ENCODE measurements at places on chromosomes 1 and 21.

DNA sequence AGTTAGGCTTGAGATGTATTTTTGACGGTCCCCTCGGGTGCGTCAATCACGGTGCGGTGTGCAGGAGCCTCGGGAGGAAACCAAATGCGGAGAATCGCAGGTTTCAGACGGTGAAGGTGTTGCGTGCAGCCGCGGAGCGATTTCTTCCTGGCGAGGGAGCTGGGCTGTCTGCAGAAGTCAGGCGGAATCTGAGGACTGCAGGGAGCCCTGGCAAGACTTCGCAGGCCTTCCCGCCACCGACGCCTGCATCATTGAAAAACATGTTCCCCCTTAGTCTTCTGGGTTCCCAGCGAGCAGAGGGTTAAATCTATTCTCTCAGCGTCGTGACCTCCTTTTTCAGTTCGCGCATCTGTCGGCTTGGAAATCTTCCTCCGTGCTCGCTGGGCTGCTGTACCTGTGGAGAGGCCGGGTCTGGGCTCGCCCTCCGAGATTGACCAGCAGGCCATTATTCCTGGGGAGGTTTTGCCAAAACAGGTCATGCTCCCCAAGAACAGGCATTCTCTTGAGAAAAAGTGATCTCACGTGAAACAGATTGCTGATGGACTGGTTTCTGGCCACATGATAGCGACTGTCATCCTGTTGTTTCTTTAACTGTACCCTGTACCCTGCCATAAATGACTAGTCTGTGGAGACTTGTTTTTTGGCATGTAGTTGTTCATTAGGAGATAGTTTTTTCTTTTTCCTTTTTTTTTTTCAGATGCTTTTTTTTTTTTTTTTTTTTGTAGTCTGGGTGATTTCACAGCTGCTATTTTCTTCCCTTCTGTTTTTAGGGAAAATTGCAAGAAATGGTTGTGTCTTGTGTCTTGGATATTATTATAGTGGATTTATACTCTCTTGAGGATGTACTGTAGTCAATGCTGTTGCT, 894 bp downstream of the EPB41 start:
- DNase-seq: peak; percentile 63

DNA sequence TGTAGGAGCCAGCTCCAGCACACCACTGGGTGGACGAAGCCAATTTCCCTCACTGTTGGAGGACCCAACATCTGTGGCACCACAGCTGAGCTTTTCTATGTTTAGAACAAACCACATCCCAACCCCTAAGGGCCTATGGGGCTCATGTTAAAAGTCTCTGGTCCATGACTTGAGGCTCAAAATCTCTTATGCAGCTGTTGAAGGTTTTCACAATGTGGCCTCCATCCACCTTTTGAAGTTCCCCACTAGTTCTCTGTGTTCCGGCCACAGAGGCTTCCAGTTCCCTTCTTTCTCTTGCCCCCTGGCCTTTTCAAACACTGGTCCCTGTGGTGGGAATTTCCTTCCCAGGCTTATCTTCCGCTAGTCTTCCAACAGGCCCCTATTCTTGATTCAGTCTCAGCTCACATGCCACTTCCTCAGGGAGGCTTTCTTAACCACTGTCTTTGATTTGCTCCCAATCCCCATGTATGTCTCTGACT, 3.9 kb upstream of the IFNLR1 start:
- no peak for DNase-seq

- no peak for DNase-seq
These were observed 17.7 kb downstream of the TP73 start for GRCh38 chr1:3669971-3670431.

GRCh38 chr1:161721738-161722343, 497 bp downstream of the FCRLB start:
- no peak for DNase-seq

GRCh38 chr1:183824291-183824690, 19.4 kb downstream of the RGL1 start:
- DNase-seq: no peak

GRCh38 chr1:156399355-156400125, 30.5 kb downstream of the RHBG start:
- DNase-seq: no peak

- DNase-seq: no peak
These were observed at the start of gene GRHL3 for GRCh38 chr1:24319312-24319863. GRHL3 (plus strand) TSS chr1:24319357; CDS start chr1:24319552, 195 bp downstream.

DNA sequence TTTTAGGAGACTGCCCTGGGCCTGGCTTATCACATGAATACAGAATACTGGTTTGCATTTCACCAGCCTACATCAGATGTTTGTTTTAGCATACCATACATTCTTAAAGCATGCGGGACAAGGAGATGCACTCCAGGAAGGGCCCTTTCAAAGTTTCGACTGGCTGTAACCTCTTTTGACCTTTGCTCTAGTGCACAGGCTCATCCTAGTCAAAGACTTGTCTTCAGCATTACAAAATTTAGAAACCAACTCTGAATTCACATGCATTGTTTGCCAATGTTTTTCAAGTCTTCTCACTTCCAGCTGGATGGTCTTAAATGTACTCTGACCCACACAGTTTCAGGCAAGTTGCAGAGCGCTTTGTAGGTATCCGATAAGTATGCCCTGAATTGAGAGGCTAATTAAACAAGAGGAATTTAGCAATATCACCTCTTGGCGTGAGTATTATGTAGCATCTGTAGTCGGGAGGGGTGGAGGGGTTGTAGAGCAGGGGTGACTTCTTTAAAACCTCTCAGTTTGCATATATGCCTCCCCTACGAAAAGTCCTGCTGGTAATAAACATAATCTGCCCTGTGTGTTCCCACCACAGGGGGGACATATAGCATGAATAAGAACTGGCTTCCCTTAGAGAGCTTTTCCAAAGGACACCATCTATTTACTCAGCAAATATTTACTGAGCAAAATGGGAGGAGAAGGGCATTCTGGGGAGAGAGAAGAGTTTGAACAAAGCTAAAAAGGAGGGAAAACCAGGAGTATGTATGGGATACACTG, 24.4 kb upstream of the AHCYL1 start:
- peak; percentile 82 for DNase-seq

DNA sequence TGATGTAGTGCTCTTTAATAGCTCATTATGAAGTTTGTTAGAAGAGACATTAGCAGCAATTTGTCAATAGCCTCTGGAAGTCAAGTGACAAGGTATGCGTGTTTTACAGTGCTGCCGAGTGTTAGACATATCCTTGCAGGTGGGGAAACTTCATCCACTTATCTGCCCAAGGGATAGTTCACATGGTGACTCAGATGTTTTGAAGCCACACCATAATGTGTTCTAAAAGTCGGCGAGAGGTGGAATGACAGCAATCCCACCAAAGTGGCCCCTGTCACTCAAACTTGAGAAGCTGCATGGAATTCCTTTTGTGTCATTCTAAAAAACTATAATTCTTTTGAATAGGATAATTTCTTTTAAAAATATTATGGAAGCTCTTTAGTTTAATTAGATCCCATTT, 98.1 kb downstream of the RUNX1 start:
- no peak for DNase-seq

DNA sequence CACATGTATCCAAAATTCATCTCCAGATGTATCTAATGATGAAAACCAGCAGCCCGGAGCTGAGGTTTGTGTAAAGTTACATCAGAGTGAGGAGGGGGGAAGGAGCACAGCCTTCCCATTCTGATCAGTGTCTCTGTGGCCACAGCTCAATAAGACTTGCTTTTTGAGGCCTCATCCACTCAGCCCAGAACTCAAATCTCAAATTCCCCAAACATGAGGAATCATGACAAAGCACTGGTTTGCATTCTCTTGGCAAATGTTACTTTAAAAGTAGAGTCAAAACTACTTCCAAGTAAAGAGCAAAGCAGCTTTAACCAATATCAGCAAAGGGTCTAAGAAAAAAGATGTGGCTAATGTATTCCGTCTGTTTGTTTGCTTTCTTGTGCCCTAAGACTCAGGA, 30.9 kb downstream of the CCN1 start:
- DNase-seq: no peak

GRCh38 chr1:41637367-41637766, 152.9 kb upstream of the EDN2 start:
- no peak for DNase-seq

GRCh38 chr1:158121604-158122254, 59.0 kb upstream of the CD1D start:
- DNase-seq: peak; percentile 17

DNA sequence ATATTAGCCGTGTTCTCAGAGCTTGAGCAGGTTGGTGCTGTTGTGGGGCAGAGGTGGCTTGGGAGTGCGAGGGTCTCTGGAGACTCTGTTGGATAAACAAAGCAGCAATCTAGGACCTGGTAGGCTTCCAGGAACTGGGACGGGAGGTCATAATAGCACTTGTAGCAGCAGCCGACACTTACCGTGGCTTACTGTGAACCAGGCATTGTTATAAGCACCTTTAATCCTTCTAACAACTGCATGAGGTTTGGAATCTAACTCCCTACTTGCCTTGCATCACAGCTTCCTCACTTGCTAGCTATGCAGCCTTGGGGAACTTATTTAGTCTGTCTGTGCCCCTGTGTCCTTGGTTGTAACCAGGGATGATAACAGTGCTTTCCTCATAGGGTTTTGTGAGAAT, 94.9 kb downstream of the NAV1 start:
- peak; percentile 88 for DNase-seq

DNA sequence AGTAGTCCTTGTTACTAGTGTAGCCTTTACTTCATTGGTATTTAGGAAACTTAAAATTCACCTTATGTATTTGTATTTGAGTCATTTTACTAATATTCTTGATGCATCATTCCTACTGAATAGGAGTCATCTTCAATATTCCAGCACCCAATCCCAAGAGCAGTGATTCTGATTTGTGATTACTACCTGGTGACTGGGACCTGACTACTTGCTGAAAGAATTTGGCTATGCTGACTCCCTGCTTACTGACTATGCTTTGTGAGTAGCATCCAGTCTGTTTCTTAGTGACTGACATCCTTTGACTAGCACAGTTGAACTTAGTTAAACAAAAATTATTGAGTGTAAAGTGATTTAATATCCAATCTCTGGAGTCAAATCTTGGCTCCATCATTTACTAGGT, 129.9 kb upstream of the NEGR1 start:
- DNase-seq: no peak

- no peak for DNase-seq
These were observed 108.5 kb upstream of the HOOK1 start for GRCh38 chr1:59706303-59706599.

DNA sequence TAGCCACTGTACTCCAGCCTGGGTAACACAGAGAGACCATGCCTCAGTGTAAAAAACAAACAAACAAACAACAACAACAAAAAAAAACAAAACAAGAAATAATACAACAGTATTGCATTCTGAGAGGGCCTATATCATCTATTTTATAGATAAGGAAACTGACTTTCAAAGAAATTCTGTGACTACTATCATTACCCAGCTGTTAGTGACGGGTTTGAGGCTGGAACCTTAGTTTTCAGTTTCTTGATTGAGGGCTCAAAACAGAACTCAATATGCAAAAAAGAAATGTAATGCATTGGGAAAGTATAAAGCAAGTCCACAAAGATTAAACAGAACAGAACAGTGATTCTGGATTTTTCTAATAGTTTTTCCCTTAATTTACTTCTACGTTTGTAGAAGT, 149.4 kb downstream of the NFIA start:
- DNase-seq: no peak

- DNase-seq: no peak
These were observed 36.7 kb downstream of the CHD5 start for GRCh38 chr1:6143395-6143794.

DNA sequence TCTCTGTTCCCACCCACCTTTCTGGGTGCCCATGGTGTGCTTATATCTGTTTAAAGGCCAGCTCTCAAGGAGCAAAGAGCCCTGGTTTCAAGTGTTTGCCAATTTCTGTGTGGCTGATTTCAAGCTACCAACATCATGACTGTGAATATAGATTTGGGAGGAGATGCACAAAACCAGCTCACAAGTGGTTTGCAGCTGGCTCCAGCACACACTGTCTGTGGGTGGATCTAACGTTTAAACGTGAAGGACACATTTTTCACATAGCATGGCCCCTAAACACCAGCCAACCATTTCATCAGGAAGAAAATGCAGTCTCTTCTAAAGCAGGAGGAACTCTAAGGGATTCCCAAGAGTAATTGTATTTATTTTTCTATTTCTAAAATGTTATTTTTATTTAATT, 65.2 kb downstream of the FCRL5 start:
- peak; percentile 7 for DNase-seq

GRCh38 chr1:181127898-181128453, 39.5 kb downstream of the IER5 start:
- no peak for DNase-seq

DNA sequence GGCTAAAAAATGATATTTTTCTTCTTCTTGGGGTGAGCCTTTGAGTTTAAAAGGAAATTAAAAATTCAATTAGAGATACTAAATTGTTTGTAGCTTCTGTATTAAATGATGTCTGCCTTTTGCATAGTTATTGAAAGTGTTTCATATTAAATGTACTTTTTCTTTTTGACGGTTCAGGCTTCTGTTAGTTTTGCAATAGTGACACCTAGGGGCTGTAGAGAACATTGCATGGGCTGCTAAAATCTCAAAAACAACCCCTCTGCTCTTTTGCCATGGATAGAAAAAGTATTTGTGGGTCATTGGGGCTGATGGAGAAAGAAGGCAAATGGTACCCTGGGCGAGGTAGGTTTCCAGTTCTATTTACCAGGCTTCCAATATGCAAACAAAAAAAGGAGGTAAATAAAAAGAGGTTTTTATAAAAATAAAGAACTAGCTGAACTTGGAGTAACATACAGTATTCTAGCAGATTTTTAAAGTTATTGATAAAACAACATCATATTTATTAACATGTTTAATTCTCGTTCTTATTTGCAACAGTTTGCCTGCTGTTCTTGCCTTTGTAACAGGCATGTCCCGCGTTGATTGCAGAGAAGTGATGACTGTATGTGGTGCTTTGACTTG, 115.4 kb upstream of the HOOK1 start:
- DNase-seq: peak; percentile 57

DNA sequence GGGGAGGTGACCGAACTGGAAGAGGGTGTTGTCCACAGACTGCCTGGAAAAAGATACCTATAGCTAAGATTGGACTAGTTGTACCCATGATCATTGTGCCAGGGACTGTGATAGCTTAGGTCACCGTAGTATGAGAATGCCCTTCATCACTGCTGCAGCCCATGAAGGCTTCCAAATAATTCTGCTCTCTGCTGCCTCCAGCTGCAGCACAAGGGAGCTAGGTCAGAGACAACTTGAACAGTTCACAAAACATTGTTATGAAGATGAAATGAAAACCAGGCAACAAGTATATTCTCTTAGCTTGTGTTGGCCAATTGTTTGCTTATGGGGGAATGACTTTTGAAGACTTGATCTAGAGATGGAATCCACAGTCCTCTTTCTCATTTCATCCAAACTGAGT, 246.7 kb downstream of the MRPL39 start:
- DNase-seq: no peak

GRCh38 chr1:27539901-27540861, 50.2 kb upstream of the WASF2 start:
- peak; percentile 41 for DNase-seq

DNA sequence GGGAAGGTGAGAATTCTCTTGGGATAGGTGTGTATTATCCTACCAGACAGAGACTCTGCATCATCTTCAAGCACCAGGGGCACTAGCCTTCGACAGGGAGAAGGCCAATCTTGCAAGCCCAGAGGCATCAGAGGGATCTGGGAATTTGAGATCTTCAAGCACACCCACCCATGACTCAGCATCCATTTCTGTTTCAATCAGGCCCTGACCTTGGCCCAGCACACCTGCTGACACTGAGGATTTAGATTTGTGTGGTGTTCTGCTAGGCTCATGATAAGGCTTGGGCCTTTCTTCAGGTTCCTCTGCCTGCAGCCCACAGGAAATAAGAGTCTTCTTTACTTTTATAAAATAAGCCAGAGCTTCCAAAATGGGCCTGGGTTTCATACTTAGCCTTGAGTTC, 6.6 kb upstream of the PCP4 start:
- no peak for DNase-seq

GRCh38 chr1:243848165-243848857, 1.7 kb downstream of the AKT3 start:
- DNase-seq: no peak
